ENCODE measurements at places on chromosomes 5 and 9.

GRCh38 chr9:69382135-69382534 lies 57.1 kb downstream of the ENTREP1 start:
- no peak for DNase-seq

DNA sequence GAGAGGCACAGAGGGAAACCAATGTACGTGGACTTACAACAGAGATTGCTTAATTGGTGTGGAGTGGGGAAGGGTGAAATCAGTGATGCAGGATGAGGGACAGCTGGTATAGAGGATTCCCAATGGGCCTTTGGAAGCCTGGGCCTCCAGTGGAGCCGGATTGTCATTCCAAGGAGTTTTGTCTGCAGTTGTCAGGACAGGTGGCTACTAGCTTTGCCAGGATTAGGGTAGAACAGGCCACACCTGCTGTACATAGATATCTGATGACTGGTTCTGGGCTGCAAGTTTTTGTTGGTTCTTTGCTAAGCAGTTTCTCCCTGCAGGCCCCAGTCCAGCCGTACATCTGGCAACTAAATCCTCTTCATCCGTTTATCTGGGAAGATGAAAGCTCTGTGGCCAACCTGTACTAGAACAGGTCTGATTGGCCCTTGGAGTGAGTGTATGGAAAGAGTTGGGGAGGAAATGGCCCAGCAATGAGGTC lies 4.2 kb downstream of the SKP2 start:
- DNase-seq: no peak

DNA sequence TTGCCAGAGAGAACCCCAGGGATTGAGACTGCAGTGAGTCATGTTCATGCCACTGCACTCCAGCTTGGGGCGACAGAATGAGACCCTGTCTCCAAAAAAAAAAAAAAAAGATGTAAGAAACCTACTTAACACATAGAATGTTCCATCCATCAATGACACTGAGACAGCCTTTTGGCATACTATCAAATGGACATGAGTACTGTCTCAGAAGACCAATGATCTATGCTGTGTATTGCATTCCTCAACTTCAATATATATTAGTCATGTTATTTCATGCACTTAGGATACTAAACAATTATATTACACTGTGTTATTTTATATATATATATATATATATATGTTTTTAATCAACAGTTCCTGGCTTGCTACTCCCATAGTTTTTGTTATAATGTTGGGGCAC lies 57.1 kb upstream of the ANKH start:
- DNase-seq: no peak

GRCh38 chr9:37667706-37668105 lies 17.0 kb downstream of the FRMPD1 start:
- no peak for DNase-seq

DNA sequence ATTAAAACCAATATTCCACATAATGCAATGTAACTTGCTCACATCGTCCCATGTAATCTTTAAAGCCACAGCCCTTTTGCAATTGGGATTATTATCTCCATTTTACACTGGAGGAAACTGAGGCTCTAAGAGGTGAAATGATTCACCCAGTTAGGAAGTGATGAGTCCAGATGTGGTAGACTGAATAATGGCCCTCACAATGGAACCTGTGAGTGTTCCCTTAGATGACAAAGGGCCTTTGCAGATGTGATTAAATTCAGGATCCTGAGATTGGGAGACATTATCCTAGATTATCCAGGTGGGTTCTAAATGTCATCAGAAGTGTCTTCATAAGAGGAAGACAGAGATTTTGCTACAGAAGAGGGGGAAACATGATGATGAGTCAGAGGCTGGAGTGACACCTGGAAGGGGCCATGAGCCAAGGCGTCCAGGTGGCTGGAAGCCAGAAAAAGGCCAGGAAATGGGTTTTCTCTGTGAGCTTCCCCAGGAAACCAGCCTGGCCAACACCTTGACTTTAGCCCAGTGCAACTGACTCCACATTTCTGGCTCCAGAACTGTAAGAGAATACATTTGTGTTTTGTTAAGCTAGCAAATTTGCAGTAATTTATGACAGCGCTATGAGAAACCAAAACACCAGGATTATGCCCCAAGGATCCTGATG lies 139.1 kb downstream of the KCNIP1 start:
- no peak for DNase-seq

GRCh38 chr9:18138656-18139055 lies 335.3 kb upstream of the ADAMTSL1 start:
- DNase-seq: no peak

GRCh38 chr5:62413711-62414110 lies 1.1 kb downstream of the IPO11 start:
- no peak for DNase-seq

- no peak for DNase-seq
Measured at GRCh38 chr5:78604689-78605285, 43.8 kb downstream of the LHFPL2 start.

DNA sequence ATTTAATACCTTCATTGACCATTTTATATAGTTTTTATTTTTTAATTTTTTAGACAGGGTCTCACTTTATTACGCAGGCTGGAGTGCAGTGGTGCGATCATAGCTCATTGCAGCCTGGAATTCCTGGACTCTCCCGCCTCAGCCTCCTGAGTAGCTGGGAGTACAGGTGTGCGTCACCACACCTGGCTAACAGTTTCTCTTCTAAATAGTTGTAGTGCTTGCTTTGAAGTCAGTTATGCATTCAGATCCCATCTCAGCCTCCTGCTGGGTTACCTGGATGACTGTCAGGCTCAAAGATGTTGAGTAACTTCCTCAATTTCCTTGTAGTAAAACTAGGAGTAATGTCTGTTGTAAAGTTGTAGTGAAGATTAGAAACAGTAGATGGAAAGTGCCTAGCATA lies 21.4 kb downstream of the SNX18 start:
- DNase-seq: no peak

- no peak for DNase-seq
Measured at GRCh38 chr9:105484226-105484625, 36.4 kb downstream of the FSD1L start.

- no peak for DNase-seq
Measured at GRCh38 chr5:36638056-36638455, 31.6 kb downstream of the SLC1A3 start.

- no peak for DNase-seq
Measured at GRCh38 chr9:71721855-71722254, 46.5 kb downstream of the CEMIP2 start.

GRCh38 chr9:34332076-34332964 lies 3.0 kb downstream of the NUDT2 start:
- DNase-seq: no peak

DNA sequence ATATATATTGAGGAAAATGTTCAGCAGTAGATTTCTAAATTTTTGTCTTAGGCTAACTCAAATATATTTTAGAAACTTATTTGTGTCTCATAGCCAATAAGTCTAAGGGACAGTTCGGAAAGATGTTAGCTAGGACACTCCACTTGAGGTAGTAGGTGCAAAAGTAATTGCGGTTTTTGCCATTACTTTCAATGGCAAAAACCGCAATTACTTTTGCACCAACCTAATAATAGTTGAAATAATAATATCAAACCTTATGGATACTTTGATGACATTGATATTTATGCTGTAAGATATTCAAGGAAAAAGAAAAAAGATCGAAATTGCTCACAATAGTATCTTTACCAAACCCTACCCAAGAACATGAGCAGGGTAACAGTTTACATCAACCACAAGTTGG lies 555.5 kb upstream of the ST8SIA4 start:
- no peak for DNase-seq

- DNase-seq: no peak
Measured at GRCh38 chr5:61881821-61882487, 424.1 kb upstream of the KIF2A start.

DNA sequence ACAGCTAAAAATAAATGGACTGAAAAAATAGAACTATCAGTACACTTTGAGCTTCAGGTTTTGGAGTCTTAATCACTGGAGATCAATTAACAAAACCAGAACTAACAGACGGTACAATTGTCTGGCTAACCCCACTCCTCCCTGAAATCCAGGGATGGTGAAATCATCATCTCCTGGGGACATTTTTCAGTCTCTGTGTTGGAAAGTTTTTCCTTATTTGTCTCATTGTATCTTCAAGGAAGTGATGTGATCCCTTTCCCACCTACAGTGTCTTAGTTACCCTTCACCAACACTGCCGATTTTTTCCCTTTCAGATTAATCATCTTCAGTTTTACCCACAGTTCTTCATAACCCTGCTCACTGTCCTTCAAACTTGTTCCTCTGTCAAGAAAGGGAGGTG lies 81.9 kb downstream of the MAP1B start:
- no peak for DNase-seq

DNA sequence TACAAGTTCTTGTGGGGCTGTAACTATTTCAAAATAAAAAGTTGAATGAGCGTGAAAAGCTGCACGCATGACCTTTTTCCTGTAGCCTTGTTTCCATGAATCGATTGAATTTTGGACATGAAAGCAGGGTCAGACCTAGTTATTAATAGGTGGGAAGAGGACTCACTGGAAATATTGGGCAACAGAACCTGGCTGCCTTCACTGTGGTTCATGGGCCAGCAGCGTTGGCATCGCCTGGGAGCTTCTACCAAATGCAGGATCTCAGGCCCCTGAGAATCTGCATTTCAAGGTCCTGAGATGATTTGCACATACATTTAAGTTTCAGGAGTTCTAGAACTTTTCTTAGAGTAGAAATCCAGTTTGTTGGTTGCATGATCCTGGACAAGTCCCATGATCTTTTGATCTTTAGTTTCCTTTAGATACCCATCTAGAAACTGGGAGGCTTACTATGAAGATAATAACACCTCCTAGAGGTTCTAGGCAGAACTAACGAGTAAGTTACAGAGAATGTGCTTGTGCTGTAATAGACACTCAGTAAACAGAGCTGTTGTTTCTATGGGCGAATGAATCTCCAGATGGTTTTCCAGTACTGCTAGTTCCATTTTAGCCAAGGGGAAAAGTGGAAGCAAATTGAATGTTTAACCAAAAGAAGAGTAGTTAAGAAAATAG lies 12.4 kb downstream of the ANKRD33B start:
- no peak for DNase-seq

GRCh38 chr5:101212942-101213514 lies 309.9 kb upstream of the ST8SIA4 start:
- DNase-seq: no peak

DNA sequence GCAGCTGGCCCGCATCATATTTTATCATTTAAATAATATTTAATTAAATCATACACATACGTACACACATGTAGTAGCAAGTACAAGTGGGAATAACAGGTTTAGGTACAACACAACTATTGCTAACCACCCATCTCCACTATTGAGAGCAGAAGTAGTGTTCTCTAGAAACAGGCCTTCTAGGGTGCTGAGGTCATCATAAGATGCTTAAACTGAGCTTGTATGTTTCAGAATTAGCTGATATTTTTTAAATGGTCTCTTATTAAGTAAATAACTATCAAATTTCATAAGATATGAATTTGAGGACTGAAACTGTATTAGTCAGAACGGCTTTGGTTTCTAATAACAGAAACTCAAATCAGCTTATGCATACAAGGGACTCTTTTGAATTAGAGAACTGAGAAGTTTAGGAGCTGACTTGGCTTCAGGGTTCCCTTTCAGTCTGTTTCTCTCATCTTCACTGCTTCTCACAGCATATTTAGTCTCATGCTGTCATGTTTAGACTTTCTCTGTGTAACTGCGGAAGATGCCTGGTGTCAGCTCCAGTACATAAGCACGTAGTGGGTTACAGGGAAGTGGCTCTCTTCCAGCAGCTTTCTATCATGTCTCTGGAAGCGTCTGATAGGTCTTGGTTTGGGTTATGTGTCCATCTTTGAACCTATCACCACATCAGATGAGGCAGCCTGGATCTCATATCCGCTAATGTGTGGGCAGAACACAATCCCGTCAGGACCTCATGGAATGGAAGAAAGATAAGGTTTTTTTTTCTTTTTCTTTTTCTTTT lies 25.0 kb upstream of the OCLN start:
- DNase-seq: no peak

GRCh38 chr9:4667681-4668080 lies 1.4 kb upstream of the SPATA6L start:
- no peak for DNase-seq

DNA sequence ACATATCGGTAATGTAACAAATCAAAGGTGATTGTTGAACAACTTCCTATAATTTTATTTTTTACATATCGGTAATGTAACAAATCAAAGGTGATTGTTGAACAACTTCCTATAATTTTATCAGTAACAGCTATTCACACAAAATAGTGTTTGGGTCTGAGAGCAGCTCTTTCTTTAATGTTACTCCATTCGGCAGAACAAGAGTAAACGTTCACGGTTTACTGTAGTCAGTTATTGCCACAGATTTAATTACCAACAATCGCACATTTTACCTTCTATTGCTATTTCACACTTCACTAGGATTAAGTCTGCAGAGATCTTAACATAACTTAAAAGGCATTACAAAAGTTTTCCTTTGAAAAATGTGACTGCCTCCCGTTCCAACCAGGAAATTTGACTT lies 6.4 kb downstream of the GNAQ start:
- DNase-seq: no peak

- DNase-seq: no peak
Measured at GRCh38 chr5:41978676-41979075, 53.6 kb downstream of the FBXO4 start.

- no peak for DNase-seq
Measured at GRCh38 chr5:68087866-68088265, 127.7 kb upstream of the PIK3R1 start.

- DNase-seq: no peak
Measured at GRCh38 chr9:137373611-137373980, 49.4 kb downstream of the EXD3 start.

DNA sequence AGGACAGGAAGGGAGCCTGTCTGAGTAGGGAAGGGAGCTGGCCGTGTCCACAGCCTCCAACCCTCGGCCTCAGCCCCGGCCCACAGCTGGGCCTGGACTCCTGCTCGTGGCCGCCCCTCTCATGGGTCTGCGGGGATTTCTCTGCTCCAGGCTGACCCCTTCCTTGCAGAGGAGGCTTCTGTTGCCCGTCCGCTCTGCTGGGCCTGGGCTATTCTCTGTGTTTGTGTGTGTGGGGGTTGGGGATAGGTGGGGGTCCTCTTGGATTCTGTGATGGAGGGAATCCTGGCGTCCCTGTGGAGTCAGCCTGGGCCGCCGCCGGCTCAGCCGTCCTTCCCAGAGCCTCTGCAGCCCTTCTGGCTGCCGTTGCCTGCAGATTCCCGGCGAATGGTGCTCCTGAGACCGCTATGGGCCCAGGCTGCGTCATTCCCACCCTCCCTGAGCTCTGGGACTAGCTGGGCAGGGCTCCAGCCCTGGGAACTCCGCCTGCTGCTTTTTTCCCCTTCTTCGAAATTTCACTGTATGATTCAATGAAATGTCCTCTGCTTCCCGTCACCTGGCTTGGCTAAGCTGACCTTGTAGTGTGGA lies 64.2 kb downstream of the FGF18 start:
- no peak for DNase-seq

GRCh38 chr5:55021821-55022220 lies 2.2 kb upstream of the GZMK start:
- DNase-seq: no peak

Measured in activated naive CD4-positive, alpha-beta T cell (primary cell).